ENCODE measurements at places on chromosomes 12 and 14.

DNA sequence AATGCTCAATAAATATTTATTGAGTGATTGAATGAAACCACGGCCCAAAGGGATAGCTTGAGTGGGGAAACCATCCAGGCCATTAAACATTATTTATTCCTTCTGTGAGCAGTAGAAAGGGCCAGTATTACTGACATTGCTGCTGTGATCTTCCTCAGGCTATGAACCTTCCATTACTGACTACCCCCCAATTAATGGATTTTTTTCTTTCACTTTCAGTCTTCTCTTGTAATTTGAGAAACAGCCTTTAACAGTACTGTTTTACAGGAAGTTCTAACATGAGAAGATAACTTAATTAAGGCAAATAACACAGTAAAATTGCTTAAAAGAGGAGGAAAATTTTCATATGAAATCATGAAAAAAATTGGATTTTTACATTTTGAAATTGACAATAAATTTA lies 629.5 kb downstream of the TRHDE start:
- DNase-seq, result no peak

- no peak for DNase-seq
Observed at GRCh38 chr12:92736605-92737004, 33.8 kb downstream of the PLEKHG7 start.

- DNase-seq, result no peak
Observed at GRCh38 chr14:70130482-70130881, 58.3 kb downstream of the SLC8A3 start.

- DNase-seq, result no peak
Observed at GRCh38 chr12:8970432-8970831, 18.9 kb upstream of the KLRG1 start.

DNA sequence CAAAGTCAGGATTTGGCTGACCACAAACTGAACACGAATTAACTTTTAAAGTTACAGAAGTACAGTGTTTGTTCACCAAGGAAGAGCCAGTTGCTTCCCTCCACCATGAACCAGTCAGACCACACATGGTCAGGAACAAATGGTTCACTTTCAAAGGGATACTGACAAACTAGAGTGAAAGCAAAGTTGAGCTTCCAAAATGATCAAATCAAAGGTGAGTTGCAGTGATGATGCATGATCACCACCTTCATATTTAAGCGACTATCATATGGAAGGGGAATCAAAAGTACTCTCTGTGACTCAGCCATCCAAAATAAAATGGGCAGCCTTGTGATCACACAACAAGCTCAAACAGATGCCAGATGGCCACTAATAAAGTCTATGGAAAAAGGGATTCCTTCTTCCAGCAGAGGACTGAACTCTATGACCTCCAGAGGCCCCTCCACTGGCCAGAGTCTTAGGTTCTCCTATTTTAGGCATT lies 13.1 kb downstream of the NT5DC3 start:
- DNase-seq, result no peak

DNA sequence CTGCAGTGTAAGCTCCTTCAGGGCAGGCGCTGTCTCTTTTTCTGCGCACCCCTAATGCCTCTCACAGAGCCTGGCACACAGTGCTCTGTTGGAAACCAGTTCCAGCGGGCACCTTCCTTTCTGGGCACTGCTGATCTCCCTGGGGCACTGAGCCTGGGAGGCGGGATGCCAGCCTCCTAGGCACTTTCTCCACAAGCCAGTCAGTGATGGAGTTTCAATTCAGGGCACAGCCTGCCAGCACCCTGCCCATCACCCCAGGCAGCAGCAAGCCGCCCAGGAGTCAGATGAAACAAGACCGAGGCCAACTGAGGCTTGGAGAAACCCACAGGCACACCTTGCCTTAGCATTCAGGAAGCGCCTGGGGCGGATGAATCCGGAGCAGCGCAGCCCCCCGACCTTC lies 5.7 kb upstream of the CTDSP2 start:
- no peak for DNase-seq

- DNase-seq, result no peak
Observed at GRCh38 chr14:64720131-64720576, 15.9 kb downstream of the PLEKHG3 start.

DNA sequence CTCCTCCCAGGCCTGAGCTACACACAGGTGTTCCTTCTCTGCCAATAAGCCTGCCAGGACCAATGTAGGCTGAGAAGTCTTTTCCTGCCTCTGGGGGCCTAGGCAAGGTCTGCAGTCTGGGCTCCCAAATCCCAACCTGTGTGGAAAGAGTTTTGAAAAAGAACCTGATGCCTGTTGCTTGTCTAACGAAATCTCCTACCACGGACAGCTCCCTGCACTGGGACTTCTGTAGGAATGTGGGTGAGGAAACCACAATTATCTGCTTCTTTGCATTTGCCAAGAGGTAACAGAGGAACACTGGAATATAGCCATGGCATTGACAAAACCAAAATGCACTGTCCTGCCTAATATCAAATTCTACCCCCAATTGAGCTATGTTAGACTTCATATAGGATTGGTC lies 877.0 kb upstream of the TMEM132C start:
- no peak for DNase-seq

DNA sequence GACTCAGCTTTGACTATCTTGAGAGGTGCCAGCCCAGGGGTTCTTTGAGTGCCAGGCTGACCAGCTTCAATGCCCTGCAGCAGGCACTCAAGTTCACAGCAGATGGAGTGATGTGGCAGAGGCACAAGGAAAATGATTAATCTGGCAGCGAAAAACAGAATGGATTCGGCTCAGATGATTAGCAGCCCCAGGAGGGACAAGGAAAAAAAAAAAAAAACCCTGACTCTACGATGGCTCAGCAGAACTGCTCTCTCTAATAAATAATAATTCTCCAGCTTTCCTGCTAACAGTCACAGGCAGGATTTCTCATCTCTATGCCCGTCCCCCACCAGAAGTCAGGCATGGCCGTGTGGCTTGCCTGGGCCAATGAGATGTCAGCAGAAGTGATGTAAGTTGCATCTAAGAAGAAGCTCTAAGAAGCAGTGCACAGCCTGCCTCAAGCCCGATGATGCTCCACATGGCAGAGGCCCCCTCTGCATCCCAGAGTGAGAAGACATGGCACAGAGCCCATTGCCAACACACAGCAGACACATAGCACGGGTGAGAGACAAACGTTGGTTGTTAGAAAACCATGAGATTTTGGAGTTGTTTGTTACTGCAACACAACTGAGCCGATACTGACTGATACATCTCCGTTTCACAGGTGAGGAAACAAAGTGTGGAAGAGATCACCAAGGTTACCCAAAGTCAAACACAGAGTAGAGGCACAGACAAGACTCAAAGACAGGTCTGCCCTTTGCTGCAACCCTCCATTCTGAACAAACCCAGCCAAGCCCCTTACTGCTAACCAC lies 111.0 kb downstream of the SCARB1 start:
- no peak for DNase-seq

GRCh38 chr12:82008251-82008650 lies 249.1 kb upstream of the PPFIA2 start:
- DNase-seq, result no peak

DNA sequence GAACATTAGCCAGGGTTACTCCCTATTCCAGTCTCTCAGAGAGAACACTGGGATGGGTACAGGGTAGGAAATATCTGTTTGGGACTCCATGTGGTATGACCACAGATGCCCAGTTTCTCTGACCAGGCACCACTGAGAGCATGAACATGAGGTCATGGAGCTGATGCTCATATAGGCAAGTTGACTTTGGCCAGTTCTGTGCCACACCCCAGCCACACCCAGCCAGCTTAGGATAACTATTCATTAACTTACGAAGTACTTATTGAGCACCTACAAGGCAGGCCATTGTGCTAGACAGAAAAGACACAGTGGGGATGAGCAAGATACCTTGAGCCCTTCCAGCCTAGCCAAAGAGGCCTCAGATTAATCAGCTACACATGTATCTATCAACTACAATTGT lies 262.5 kb downstream of the DPF3 start:
- no peak for DNase-seq

DNA sequence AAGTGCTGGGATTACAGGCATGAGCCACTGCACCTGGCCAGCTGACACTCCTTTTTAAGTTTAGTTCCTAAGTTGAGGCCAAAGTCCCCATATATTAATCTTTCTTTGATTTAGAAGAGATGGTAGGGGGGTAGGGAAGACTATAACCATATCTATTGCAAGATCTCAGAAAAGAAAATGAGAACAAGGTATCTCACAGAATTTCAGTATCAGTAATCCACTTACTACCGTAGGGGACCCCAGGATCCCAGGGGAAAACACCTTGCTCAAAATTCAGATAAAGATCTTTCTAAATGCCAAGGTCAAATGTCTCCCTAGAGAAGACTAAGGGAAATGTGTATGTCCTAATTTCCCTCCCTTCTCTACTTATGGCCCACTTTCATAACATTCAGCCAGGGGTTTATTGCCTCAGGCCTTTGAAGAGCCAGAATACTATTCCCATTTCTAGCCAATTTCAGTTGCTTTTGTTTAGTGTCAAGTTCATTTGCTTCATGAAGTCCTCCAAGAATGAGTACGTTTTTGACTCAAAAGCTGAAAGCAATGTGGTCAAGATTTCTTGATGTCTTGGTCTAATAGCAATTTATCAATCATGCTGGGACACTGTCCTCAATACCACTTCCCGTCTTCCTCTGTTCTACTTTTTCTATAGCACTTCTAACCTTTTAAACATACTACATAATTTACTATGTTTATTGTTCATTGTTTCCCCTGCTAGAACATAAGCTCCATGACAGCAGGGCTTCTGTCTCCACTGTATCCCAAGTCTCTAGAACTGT lies 86.3 kb downstream of the DCAF5 start:
- no peak for DNase-seq

DNA sequence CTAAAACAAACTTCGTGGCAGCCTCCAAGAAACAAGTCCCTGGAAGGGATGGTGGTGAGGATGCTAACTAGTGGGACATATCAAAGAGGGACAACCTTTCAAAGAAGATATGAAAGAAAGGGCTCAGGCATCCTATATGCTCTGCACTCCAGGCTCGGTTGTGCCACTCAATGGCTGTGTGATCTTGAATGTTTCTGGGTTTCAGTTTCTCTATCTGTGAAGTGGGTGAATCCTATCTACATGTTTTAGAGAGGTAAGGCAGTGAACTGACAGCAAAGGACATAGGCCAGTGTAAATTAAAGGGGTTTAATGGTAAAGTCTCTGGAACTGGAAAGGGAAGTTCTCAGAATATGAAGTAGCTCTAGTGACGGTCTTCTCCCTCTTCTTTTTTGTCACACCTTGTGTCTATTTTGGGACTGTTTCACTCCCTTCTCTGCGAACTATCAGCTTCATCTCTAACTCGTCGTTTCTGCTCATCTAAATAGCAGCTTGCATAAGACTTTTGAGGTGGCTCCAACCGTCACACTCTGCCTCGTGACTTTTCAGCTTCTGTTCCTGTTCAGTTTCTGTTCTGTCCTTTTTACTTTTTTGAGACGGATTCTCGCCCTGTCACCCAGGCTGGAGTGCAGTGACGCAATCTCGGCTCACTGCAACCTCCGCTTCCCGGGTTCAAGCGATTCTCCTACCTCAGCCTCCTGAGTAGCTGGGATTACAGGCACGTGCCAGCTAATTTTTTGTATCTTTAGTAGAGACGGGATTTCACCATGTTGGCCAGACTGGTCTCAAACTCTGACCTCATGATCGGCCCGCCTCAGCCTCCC lies 273.6 kb downstream of the SUDS3 start:
- no peak for DNase-seq

- DNase-seq, result no peak
Observed at GRCh38 chr12:68786929-68787328, 21.0 kb upstream of the MDM2 start.

DNA sequence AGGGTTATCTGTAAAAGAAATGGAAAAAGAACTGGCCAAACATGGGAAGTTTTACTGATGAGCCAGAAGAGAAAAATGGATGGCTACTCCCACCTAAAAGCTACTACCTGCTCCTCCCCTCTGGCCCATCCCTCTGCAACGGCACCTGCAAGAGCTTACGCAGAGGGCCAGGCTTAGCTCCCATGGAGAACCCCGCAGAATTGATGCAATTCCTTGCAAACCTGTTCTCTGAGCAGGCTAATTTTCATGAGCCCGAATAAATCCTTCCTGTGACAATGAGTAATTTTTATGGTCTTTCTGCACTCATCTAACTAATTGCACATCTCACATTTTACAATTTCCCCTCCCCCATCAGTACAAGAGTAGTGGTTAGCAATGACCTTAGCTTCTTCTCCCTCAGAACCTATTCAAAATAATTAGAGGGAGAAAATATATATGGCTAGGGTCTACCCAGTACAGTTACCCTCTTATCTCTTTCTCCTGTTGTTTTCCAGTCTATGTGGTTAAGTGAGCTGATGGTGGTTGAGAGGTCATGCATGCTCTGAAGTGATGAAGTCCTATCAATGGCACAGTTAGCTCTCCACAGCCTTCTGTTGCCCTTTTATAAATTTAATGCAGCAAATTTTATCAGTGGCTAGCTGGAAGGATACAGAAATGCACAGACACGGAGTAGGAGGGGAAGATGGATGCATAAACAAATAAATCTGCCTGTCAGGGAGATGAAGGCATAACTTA lies 67.7 kb upstream of the NTF3 start:
- no peak for DNase-seq

DNA sequence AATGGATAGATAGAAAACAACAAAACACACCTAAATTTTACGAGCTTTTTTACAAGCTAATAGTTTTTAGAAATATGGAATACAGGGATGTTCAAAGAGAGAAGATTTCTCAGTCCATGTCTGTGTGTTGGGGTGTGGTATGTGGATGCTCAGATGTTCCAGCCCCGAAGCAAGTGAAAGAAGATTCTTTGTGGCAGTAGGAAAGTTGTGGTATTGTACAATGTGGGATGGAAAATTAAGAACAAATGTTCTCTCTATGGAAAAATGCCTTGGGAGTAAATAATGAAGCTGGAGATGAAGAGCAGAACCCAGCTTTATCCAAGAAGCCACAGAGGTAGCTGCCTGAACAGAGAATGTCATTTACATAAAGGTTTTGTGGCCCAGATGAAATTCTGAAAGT lies 150.3 kb upstream of the PRKD1 start:
- DNase-seq, result no peak

DNA sequence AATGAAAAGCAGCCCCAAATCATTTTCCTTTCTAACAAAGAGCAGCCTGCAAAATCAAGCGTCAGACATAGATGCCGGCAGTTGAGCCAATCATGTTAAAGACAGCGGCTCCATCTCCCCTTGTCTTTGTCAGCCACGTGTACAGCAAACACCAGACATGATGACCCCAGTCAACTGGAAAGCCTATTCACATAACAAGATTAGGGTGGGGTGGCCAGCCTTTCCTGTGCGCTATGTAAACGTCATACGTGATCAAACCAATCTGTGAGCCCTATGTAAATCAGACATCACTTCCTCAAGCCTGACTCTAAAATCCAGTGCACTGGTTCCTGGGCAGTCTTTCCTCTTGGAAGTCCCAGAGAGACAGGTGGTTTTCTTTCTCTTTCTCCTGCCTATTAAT lies 9.9 kb upstream of the FICD start:
- no peak for DNase-seq

DNA sequence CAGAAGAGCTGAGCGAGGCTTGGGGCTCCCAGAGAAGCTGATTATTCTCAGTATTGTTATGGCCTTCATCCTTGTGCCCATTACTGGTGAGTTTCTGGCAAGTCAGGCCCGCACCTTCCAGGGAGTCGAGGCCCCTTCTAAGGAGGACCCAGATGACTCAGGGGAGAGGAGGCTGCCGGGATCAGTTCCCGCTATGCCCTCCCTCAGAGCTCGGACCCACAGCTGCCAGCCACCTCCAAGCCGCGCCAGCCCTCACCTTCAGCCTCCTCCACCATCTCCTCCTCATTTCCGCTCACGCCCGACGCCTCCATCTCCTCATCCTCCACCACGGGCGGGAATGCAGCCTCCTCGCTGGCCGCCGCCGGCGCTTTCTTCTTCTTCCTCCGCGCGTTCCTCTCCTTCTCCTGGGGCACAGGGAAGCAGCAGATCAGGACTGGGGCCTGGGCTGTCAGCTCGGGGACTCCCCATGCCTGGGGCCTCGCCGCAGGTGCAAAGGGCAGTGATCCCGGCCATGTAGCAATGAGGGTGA lies 83.2 kb downstream of the RFLNA start:
- no peak for DNase-seq

All from activated naive CD4-positive, alpha-beta T cell treated with anti-CD3 and anti-CD28 coated beads, Interleukin-2, amount 10 ng/mL, durations not matched to agents 7 days and 5 days (primary cell).